ENCODE measurements at places on chromosomes 13 and 19.

GRCh38 chr19:13149628-13150186 is 468 bp downstream of the STX10 start:
- DNase-seq, result peak; percentile 48

DNA sequence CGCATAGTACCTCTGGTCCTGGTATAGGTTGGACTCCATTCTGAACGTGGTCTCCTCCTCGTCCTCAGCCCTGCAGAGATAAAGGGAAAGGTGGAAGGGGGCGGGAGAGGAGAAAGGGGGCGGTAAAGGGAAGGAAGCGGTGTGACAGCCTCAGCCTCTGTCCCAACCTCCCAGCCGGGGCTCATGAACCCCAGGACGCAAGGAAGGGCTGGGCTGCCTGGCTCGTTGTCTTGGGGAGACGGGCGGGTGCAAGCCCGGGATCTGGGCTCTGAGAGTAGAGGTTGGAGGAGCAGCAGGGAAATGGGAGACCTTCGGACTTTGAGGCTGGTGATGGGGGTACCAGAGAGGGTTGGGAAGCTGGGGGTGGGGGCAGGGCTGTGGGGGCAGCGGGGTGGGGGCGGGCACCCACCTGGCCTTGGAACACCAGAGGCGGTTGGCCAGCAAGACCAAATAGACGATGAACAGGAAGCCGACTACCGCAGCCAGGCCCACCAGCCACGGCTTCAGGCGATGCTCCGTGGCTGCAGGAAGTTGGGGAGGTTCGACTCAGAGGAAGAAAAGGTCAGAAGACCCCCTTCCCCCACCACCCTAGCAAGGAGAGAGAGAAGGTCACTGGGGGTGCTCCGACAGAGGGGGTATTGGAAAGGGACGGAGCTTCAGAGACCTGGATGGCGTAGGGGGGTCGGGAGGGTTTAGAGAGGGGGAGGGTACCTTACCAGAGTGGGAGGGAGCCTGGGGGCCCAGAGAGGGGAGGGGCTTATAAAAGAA is 1.7 kb downstream of the SMIM24 start:
- no peak for DNase-seq

DNA sequence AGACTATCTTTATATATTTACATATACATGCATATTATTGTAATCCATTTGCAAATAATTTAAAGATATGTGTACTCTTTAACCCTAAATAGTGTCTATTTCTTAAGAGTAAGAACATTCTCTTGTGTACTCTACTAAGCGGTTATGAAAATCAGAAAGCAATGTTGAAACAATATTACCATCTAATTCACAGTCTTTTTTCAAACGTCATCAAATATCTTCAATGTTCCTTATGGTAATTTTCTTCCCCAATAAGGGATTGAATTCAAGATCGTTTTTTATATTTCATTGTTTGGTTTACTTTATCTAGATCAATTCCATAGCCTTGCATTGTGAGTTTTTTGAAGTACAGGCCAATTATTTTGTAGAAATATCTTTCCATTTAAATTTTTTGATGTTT is 1647.4 kb upstream of the PRR20A start:
- no peak for DNase-seq

GRCh38 chr13:91200486-91200885 is 147.0 kb upstream of the MIR17HG start:
- DNase-seq, result no peak

GRCh38 chr19:497869-498510 is 1.7 kb downstream of the MADCAM1 start:
- DNase-seq, result no peak
